BJ (cell line): ENCODE measurements at places on chromosomes 7 and 10. TPM values are rescaled to one million over a fixed set of nuclear protein-coding genes. Genes with fewer than 3 reads are reported as not detected.

EPO gene
- not detected in 2 replicates for polyA plus RNA-seq

ATG9B gene
- 0.07 and 0.15 TPM in 2 replicates for polyA plus RNA-seq

SLC26A3 gene
- polyA plus RNA-seq: not detected in 2 replicates

DNA sequence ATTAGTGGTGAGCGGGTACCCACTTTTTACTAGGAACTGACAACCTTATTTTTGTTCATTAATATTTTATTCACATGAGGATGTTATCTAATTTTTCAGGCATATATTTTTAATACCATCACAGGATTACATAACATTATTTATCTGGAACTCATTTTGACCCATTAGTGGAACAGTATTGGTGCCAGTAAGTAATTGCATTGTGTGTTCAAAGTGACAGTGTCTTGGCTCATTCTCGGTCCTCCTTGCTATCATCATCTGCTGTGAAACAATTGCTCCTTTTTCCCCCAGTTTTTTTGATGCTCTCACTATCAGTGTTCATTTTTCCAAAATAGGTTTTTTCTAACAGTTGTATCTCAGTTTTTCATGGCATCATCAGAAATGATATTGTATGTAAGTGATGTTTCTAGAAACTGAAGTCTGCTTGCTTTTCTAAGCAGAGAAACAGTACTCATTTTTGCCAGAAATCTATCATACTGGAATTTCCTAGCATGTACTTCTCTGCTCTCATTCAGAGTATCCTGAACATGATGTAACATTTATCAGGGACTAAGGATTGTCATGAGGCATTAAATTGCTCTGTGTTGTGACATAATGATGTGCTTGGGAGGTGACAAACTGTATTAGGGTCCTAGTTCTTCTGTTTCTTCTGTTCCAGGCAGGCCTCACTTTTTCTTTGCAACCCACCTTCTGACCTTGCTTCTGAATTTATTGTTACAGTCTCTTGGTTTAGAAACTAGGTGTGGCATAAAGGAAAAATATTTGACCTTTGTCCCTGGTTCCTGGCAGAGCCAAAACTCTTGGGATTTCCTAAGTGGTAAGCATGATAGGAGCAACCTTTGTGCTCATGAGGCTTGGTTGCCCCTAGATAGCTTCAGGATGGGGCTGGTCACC is 4.2 kb downstream of the NUB1 start:
- DNase-seq: no peak

GRCh38 chr7:99679032-99679399 is 780 bp downstream of the CYP3A5 start:
- no peak for DNase-seq

- DNase-seq: no peak
Measured at GRCh38 chr10:35545878-35546590, 59.1 kb upstream of the GJD4 start.

GRCh38 chr7:24560772-24561171 is 12.5 kb upstream of the PALS2 start:
- DNase-seq: no peak

GHRHR gene
- not detected in 2 replicates for polyA plus RNA-seq

GRCh38 chr7:45627691-45628456 is 53.7 kb downstream of the ADCY1 start:
- DNase-seq: no peak

DNA sequence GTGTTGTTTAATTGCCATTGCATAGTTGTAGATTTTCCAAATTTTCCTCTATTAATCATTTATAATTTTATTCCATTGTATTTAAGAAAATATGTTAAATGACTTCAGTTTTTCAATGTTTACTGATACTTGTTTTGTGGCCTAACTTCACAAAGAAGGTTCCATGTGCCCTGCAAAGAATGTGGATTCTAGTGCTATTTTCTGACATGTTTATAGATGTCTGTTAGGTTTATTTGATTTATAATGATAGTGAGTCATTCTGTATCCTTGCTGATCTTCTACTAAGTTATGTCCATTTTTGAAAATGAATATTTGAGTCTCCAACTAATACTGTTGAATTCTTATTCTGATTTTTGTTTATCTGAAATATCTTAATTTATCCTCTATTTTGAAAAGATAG is 369.0 kb downstream of the MAGI2 start:
- DNase-seq: no peak

ASNS gene
- polyA plus RNA-seq: 73.4 and 113 TPM in 2 replicates

DNA sequence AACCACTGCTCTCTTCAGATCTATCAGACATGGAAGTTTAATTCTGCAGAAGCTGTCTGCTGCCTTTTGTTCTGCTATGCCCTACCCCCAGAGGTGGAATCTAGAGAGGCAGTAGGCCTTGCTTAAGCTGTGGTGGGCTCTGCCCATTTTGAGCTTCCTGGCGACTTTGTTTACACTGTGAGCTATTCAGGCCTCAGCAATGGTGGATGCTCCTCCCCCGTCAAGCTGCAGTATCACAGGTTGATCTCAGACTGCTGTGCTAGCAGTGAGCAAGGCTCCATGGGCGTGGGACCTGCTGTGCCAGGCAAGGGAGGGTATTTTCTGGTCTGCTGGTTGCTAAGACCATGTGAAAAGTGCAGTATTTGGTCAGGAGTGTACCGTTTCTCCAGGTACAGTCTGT is 45.1 kb upstream of the CDK14 start:
- no peak for DNase-seq

TRPV5 gene
- polyA plus RNA-seq: 0.04 TPM in 1 of 2 replicates, not detected in the other

- no peak for DNase-seq
Measured at GRCh38 chr10:81219758-81220157, 655.2 kb upstream of the NRG3 start.

DNA sequence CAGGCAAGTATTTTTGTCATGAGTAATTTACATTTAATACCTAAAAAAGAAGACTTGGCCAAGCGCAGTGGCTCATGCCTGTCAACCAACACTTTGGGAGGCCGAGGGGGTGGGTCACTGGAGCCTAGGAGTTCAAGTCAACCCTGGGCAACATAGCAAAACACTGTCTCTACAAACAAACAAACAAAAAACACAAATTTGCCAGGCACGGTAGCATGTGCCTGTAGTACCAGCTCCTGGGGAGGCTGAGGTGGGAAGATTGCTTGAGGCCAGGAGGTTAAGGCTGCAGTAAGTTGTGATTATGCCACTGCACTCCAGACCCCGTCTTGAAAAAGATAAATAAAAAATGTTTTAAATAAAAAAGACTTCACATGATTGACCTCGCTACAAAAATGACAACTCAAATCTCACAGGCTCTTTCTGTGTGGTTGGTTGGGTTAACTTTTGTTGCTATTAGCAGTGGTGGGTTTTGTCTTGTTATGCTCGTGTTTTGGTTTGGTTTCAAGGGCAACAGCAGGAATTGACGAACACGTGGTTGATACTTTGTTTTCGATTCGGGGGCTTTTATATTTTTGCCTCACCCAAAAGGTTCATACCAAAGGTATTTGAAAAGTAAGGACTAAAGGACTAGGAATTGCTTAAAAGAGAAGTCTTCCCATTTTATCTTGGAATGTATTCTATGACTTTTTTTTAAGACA is 227.2 kb upstream of the MKLN1 start:
- no peak for DNase-seq

DNA sequence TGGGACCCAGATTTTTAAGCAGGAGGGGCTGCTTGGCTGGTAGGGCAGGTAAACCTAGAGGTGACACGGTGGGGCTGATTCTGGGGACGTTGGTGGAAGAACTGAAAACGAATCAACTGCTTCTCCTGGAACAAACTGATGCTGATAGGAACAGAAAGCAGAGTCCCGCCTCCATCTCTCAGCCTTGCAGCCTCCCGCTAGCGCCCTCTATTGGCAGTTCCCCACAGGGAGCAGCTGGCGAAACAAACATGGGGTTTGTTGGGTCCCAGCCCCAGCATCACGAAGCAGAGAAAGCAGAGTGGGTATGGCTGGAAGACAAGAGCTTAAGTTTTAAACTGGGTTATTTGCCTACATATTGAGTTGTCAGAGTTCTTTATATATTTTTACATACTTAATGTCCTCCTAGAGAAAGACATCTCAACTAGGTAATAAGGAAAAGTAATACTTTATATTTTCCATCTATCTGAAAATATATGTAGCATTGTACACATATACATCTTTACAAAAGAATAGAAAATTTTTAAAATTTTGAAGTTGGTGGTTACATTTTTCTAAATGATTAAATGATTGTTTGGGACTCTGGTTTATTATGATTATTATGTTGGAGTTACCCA is 42.3 kb upstream of the FOXI2 start:
- no peak for DNase-seq

PPP3CB gene
- 11.7 and 18.6 TPM in 2 replicates for polyA plus RNA-seq

DNA sequence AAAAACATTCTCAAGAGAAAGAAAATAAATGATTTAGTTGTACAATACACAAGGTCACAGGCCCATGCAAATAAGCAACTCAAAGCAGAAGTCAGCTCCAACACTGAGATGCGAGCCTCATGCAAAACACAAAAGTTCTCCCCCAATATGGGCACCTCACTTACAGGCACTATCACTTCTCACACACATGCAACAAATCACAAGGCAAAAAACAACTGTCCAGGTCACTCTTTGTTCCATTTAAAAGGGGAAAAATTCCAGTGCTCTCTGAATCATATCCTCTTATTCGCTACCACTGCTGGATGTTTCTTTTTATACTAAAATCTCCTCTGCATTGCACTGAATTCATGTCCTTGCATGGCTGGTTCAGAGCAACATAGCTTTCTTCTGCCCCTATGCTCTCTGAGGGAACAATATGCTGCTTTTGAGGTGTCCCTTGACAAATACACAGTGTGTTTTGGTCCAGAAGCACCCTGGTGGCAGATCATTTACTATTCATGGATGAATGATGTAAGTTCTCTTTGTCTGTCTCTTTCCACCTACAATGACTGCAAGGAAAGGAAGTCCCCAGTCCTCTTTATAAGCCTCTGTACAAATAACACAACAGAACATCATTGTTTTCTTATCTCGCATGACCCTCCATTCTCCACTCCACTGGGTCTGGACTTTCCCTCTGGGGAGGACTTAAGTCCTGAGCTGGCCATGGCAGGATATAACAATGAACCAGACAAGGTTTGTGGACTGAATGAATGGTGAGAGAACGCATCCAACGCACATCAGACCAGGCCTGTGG is 85.4 kb upstream of the GSDME start:
- DNase-seq: no peak

DNA sequence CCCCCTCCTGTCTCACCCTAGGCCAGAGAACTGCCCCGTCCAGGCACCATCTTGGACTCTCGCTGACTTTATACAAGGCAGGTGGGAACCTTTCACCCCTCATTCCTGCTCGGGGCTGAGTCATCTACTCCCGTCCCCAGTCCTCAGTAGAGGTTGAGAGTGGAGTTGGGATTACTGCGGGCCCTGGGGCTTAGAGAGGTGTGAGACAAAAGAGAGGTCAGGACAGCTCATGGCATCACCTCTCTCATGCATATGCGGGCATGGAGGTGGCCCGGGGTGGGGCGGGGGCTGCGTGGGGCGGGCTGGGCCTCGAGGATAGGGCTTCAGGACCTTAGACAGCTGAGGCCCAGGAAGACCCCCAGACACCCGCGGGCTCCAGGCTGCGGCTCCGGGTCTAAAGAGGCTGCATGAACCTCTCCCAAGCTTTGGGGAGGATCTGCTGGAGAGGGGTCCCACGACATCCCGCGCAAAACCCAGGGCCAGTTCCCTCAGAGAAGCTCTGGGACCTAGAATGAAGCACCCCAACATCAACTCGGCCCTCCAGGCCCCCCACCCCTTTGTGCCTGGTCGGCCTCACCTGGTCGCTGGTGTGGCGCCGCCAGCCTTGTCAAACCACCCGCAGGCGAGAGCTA is 317 bp downstream of the PDZD7 start:
- no peak for DNase-seq

ABCB4 gene
- polyA plus RNA-seq: 1.2 and 1.9 TPM in 2 replicates

DNA sequence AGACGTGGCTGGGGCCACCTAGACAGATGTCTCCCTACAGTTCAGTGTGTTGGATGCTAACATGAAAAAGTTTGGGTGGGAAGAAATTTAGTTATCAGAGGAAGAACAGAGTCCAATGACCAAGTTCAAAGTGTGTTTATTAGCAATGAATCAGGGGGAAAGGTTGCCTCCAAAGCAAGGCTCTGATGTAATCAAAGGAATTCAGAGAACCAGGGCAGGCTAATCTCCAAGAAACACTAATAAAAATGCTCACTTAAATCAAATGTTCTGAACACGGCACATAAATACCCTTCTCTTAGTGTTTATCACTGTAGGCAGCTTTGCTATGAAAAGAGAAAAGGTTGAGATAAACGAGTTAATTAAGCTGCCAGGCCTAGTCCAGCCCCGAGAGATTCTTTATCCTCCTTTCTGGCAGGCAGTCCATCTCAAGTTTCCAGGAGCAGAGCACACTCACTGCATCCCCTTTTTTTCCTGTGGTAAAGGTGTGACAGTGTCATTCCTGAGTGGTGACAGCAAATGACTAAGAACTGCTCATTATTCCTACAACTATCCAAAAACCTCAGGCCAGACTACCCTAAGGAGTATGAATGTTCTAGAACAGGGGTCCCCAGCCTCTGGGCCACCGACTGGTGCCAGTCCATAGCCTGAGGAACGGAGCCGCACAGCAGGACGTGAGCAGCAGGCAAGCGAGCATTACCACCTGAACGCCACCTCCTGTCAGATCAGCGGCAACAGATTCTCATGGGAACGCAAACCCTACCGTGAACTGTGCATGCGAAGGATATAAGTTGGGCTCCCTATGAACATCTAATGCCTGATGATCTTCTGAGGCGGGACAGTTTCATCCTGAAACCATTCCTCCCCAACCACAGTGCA is 66.9 kb upstream of the FHIP2A start:
- peak; percentile 80 for DNase-seq

GRCh38 chr10:126110489-126111180 is 214.3 kb downstream of the FANK1 start:
- no peak for DNase-seq

DNA sequence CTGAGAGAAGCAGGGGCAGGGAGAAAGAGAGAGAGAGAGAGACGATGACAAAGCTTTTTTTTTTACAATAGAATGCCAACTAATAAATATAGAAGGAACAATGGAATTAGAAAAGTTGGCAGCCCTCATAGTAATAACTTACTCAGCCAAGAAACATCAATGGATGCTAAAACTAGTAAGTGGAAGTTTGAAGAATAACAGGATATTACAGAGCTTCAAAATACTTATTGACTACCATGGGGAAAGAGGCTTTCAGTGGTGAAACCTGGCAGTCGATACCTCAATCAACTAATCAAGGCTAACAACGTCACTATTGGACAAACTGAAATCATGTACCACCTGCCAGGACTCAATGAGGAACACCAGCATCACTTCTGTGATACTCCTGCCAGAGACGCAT is 100.5 kb upstream of the LRRC4 start:
- DNase-seq: no peak

- no peak for DNase-seq
Measured at GRCh38 chr7:90269163-90269562, 24.2 kb downstream of the CFAP69 start.

- DNase-seq: no peak
Measured at GRCh38 chr10:126907423-126907970, 2.3 kb downstream of the DOCK1 start.
